ENCODE measurements at places on chromosomes 2 and 18.

- DNase-seq = peak; percentile 70
Observed at GRCh38 chr2:117958186-117958585, 55.7 kb downstream of the CCDC93 start.

DNA sequence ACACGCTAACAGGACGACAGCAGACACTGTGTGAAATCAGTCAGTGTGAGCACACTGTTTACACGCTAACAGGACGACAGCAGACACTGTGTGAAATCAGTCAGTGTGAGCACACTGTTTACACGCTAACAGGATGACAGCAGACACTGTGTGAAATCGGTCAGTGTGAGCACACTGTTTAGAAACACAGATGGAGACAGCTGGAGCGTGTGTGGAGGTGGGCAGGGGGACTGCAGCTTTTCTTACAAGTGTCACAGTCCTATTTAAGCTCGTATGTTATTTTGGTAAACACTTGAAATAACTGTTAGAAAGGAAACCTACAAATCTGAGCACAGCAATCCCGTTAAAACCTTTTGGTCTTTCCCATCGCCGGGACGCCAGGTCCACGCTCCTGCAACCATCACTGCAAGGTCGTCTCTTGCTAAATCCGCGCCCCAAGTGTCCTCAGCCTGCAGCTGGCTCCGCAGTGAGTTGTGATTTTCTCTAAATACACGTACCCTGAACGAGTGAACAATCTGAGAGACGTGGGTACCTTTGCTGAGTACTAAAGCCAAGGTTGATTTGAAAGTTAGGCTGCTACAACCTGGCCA is 58.9 kb upstream of the CTDP1 start:
- no peak for DNase-seq

GRCh38 chr2:241947004-241947350 is 77.4 kb downstream of the RTP5 start:
- no peak for DNase-seq

- DNase-seq = no peak
Observed at GRCh38 chr2:158970241-158970751, 1.9 kb downstream of the TANC1 start.

DNA sequence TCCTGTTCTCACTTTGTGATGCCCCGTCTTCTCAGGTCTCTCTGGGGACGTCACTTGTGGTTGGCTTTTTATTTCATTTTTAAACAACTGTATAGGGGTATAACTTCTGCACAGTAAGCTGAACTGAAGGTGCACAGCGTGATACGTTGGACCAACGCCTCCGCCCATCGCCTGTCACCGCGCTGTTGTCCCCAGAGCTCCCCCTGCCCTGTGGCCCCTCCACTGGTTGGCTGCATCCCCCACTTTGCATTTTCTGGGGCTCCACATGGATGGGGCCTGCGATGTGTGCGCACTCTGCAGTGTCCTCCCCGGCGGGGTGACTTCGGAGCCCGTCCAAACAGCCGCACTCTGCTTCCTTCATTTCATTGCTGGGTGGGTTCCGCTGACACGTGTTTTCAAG is 14.3 kb downstream of the GPR35 start:
- DNase-seq = no peak
